ENCODE measurements at places on chromosomes 3 and 15.

DNA sequence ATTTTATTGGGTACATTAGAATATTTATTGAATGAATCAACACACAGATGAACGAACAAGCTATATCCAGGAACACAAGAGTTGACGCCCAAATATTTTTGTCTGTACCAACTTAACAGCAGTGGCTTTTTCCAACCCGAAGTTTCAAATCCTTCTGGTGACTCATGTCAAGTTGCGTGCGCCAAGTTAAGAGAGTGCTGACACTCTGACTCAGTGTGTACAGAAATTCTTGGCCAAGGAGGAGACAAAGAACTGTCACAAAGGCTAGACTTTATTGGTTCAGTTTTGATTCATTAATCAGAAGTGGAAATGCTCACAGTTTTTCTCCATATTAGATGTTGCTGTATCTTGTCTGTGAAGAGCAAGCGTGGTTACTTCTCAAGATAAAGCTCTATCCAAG is 59.6 kb upstream of the TSC22D2 start:
- DNase-seq, result peak; percentile 87

DNA sequence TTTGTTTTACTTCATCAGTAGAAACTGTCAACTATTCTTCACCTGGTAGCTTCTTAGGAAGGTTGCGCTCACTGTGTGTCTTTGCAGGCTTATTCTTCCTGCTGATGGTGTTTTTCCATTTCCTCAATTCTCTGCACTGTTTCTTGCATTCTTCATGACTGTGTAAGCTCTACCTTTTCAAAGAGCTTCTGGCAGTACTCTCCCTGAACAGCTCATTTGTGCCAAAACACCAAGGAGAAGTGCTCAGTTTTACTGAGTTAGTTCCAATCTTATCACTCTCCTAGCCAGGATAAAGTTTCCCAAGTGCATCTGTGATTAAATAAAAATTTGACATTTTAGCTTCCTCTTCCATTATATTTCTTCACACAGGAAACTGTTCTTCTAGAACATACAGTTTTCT is 339.8 kb downstream of the EPHA3 start:
- DNase-seq, result peak; percentile 10

- DNase-seq, result peak; percentile 42
These were observed 54.2 kb upstream of the ARHGEF3 start for GRCh38 chr3:56855856-56856512.

- peak; percentile 18 for DNase-seq
These were observed 43.5 kb downstream of the PHC3 start for GRCh38 chr3:170137986-170138385.

DNA sequence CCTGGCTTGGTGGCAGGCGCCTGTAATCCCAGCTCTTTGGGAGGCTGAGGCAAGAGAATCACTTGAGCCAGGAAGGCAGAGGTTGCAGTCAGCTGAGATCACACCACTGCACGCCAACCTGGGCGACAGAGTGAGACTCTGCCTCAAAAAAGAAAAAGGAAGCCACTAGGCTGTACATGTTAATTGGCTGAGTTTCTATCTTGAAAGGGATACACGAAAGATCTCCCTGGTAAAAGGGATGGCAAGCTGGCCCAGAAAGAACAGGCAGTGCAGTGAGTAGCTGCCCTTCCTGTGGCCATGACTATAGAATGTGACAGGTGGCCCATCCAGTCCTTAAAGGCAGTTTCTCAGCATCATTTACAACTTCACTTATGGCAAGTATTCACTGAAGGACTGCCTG is 12.3 kb downstream of the LRIG1 start:
- no peak for DNase-seq

DNA sequence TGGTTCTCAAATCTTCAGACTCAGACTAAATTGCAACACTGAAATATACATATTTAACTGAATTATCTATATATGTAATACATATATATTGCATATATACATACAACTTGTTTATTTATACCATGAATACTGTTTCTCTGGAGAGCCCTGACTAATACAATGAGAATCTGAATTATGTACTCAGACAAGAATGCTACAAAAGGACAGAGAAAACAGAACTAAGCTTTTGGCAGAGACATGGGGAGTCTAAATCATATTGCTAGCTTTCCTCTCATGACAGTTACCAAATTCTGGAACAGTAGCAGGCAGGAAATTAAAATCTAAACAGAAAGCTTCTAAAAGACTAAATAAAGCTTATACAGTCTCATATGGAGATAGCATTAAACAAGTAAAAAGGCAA is 142.4 kb upstream of the KCNMB2 start:
- DNase-seq, result peak; percentile 83
